ENCODE measurements at places on chromosomes 2 and 18. TPM values are rescaled to one million over a fixed set of nuclear protein-coding genes. Genes with fewer than 3 reads are reported as not detected.
A peak's percentile ranks its signal among the peaks of the same experiment; 100 is the strongest.

DNA sequence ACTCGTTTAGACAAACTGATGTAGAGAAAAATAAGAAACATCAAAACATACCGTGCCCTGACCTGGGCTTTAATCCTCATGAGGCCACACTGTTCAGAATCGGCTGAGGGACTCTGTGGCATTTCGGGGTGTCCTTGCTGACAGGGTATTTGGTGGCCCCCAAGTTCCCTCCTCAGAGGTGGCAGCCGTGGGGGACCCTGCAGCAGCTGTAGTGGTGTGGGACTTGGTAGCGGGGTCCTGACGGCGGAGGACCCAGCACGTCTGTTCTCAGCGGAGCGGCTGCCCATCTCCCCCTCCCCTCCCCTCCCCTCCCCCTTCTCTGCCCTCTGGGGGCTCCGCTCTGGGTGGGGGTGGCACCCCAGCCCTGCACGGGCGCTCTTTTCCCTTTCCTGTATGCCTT lies 18.4 kb downstream of the KCNG2 start:
- no peak for DNase-seq
- peaks cover 27% of the 10 kb centered on the region for H3K27me3 ChIP-seq
- H3K4me3 ChIP-seq, result no peak overlapping the region
- H3K36me3 ChIP-seq, result peaks cover 2% of the 10 kb centered on the region
- peaks cover 7% of the 10 kb centered on the region for H3K4me1 ChIP-seq

DNA sequence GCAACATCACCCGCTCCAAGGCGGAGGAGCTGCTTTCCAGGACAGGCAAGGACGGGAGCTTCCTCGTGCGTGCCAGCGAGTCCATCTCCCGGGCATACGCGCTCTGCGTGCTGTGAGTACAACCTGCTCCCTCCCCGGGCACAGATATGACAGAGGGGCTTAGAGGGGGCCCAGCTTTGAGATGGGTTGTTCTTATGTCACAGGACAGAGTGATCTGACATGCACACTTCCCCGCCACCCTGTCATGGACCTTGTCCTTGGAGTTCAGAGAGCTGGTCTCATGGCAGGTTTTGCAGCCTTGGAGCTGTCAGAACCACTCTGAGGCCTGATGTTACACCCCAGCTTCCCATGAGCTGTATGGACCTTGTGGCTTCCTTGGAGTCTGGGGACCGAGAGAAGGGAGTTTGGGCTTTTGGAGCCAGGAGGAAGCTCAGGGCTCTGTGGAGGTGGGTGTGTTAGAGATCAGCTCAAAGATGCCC lies 398 bp downstream of the INPP5D start:
- H3K4me1 ChIP-seq, result peaks cover 46% of the 10 kb centered on the region
- peak overlapping the region; percentile 96 for H3K27ac ChIP-seq
- no peaks in the 10 kb centered on the region for H3K36me3 ChIP-seq
- DNase-seq, result no peak
- peak overlapping the region; percentile 91 for H3K4me3 ChIP-seq

- no peak for DNase-seq
- no peaks in the 10 kb centered on the region for H3K27me3 ChIP-seq
- H3K4me3 ChIP-seq, result no peak overlapping the region
- no peak overlapping the region for H3K27ac ChIP-seq
- no peaks in the 10 kb centered on the region for H3K36me3 ChIP-seq
- H3K4me1 ChIP-seq, result no peaks in the 10 kb centered on the region
Observed at GRCh38 chr2:146777181-146777580, 1067.6 kb upstream of the ACVR2A start.

DNA sequence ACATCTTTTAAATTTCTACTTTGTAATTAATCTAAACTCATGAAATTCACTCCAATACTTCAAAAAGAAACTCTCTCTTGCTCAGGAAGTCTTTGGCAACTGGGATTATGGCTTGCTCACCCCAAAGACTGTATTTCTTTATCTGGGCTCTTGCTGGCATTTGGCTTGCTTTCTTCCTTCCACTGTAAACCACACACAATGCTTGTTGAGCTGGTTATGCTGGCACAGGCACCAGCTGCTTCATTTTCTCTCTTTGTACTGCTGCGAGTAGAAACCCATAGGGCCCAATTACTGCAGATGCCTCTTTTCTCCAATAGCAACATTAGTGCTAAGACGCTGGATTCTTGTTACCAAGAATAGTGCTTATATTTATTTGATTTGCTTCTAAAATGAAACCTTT lies 51.4 kb downstream of the SLC38A11 start:
- DNase-seq, result no peak
- H3K4me3 ChIP-seq, result no peak overlapping the region
- no peak overlapping the region for H3K27ac ChIP-seq
- H3K36me3 ChIP-seq, result no peaks in the 10 kb centered on the region
- H3K27me3 ChIP-seq, result no peaks in the 10 kb centered on the region
- H3K4me1 ChIP-seq, result no peaks in the 10 kb centered on the region

DNA sequence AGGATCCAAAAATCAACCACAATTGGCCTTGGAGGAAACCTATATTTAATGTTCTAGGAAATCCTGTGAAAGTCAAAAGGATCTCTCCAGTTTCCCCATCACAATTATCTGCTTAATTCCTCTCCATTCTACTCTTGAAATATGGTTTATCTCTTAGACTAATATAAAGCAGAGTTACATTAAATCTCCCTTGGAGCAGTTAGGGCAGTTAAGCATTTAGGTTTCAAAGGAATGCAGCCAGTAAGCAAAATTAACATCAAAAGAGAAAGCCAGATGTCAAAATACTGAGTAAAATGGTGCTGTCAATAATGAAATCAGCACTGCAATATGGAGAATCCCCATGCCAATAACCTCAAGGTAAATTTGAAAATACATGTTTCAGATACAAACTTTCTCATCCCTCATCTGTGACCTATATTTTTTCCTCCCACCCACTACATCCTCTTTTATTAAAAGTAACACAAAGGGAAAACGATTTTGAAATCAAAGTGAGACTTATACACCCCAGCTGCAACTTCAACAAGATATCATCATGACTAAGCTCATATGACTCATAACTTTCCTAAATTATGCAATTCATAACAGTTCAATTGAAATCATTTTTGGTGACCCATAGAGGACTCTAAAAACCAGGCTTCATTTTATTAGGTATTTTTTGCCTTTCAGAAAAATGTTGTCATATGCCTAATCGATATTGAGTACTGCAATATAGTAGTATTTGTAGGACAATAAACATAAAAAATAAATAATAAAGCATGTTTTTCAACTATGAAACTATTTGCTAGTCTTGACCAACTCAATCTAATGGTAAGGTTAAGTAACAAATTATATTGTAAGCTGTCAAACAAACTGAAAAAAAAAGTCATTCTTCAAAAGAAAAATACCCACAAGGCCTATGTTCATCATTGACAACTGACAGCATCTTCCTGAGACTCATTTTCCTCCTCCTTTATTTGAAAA lies 3.1 kb downstream of the ADAM17 start:
- peaks cover 7% of the 10 kb centered on the region for H3K36me3 ChIP-seq
- H3K4me3 ChIP-seq, result peak overlapping the region; percentile 82
- no peak for DNase-seq
- peak overlapping the region; percentile 99 for H3K27ac ChIP-seq
- H3K4me1 ChIP-seq, result peaks cover 49% of the 10 kb centered on the region

- peaks cover 11% of the 10 kb centered on the region for H3K4me1 ChIP-seq
- DNase-seq, result no peak
Observed at GRCh38 chr18:48899558-48900174, 51.1 kb downstream of the SMAD7 start.

Gene HMSD
- total RNA-seq, result not detected

Gene NEB
- total RNA-seq, result 1.6 TPM
